ENCODE measurements at places on chromosomes 16 and 17. TPM values are rescaled to one million over a fixed set of nuclear protein-coding genes. Genes with fewer than 3 reads are reported as not detected.

CBFA2T3 gene
- total RNA-seq = 19.0 TPM

POLG2 gene
- total RNA-seq = 12.6 TPM

HEATR9 gene
- 0.17 TPM for total RNA-seq

ATAD5 gene
- 1.1 TPM for total RNA-seq

MYADML2 gene
- not detected for total RNA-seq

RNF135 gene
- total RNA-seq = 25.3 TPM

ERAL1 gene
- total RNA-seq = 24.4 TPM

PIRT gene
- not detected for total RNA-seq

IL17C gene
- not detected for total RNA-seq

DNAH3 gene
- 0.06 TPM for total RNA-seq

SCO1 gene
- 25.4 TPM for total RNA-seq

MSLN gene
- 93.3 TPM for total RNA-seq

GIT1 gene
- 64.8 TPM for total RNA-seq

SDR42E1 gene
- 6.5 TPM for total RNA-seq

EVI2A gene
- total RNA-seq = 38.2 TPM

PYY gene
- not detected for total RNA-seq

CETP gene
- 1.9 TPM for total RNA-seq

OTOA gene
- total RNA-seq = 0.90 TPM

PRAC2 gene
- total RNA-seq = not detected

NPIPA2 gene
- total RNA-seq = 5.9 TPM

C17orf67 gene
- total RNA-seq = 3.8 TPM

PDIA2 gene
- 0.96 TPM for total RNA-seq

KRTAP2-2 gene
- not detected for total RNA-seq

SMPD3 gene
- total RNA-seq = 5.6 TPM

IRF8 gene
- total RNA-seq = 43.1 TPM

TBC1D3C gene
- not detected for total RNA-seq

RSAD1 gene
- 34.3 TPM for total RNA-seq

EVPLL gene
- 1.8 TPM for total RNA-seq

SCGB1C2 gene
- total RNA-seq = not detected

DNAH2 gene
- total RNA-seq = 0.58 TPM

GALK1 gene
- 31.6 TPM for total RNA-seq

CEP131 gene
- 7.5 TPM for total RNA-seq

CTRB2 gene
- 0.78 TPM for total RNA-seq

NOB1 gene
- 32.0 TPM for total RNA-seq

FA2H gene
- total RNA-seq = 2.1 TPM

BCAR1 gene
- 61.7 TPM for total RNA-seq

KRT26 gene
- not detected for total RNA-seq

MOSMO gene
- 11.4 TPM for total RNA-seq

OR2C1 gene
- not detected for total RNA-seq

ZFP3 gene
- total RNA-seq = 6.7 TPM
